HT-29 (cell line): ENCODE measurements at places on chromosomes 5 and 9. TPM values are rescaled to one million over a fixed set of nuclear protein-coding genes. Genes with fewer than 3 reads are reported as not detected.

The PCDHB13 gene
- 0.05 and 0.15 TPM in 2 replicates for total RNA-seq

The ADAMTS19 gene
- not detected in 2 replicates for total RNA-seq

The DHX29 gene
- 7.3 and 8.1 TPM in 2 replicates for total RNA-seq

DNA sequence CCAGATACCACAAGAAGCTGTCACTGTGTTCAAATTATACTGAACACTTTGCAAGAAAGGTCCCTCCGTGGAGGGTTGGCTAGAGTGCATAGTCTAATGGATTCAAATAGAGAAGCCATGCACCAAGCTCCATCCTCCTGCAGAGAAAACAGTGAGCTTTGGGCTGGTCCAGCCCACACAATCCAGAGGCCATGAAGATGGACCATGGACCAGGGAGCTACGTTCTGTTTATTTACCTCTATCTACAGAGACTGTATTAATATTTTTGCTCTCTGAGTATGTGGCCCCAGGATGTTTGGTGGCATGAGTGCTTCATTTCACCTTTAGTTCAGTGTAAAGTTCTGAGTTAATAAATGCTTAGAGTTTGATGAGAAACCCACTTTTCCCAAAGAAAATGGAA, 114.8 kb upstream of the PJA2 start:
- no peak for DNase-seq

- DNase-seq: no peak
Observed at GRCh38 chr5:88657906-88658775, 224.8 kb downstream of the MEF2C start.

DNA sequence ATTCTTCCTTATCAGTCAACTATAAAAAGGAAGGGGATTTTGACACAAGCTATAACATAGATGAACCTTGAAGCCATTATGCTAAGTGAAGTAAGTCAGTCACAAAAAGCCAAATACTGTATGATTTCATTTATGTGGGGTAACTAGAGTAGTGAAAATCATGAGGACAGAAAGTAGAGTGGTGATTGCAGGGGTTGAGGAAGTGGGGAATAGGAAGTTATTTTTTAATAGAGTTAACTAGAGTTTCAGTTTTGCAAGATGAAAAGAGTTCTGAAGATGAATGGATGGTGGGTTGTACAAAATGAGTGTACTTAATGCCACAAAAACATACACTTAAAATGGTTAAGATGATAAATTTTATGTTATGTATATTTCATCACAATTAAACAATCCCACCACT, 65.4 kb upstream of the FAM174A start:
- no peak for DNase-seq

GRCh38 chr9:37010180-37010579, 23.9 kb downstream of the PAX5 start:
- DNase-seq: no peak

- no peak for DNase-seq
Observed at GRCh38 chr9:23887781-23888180, 61.7 kb upstream of the ELAVL2 start.

DNA sequence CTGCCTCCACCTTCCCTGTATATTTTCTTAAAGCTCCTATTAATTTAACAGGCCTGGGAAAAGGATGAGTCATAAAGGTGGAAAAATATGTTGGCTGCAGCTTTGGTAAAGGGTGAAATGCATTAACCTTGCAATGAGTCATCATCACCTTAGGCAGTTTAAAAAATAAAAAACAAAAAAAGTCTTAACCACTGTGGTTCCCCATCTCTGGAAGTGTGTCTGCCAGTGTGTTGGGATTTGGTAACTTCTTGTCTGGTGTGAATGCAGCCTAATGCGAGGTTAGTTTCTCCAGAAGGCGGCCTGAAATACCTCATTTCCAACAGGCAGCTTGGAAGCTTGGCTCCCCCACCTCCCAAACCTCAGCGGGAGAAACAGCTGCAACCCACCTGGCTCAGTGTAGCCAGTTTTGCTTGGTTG, 265.3 kb upstream of the GAS1 start:
- DNase-seq: peak; percentile 58

GRCh38 chr5:180135128-180135955, 63.8 kb upstream of the RNF130 start:
- DNase-seq: no peak

GRCh38 chr9:8570776-8571175, 771.2 kb upstream of the DMAC1 start:
- DNase-seq: no peak

DNA sequence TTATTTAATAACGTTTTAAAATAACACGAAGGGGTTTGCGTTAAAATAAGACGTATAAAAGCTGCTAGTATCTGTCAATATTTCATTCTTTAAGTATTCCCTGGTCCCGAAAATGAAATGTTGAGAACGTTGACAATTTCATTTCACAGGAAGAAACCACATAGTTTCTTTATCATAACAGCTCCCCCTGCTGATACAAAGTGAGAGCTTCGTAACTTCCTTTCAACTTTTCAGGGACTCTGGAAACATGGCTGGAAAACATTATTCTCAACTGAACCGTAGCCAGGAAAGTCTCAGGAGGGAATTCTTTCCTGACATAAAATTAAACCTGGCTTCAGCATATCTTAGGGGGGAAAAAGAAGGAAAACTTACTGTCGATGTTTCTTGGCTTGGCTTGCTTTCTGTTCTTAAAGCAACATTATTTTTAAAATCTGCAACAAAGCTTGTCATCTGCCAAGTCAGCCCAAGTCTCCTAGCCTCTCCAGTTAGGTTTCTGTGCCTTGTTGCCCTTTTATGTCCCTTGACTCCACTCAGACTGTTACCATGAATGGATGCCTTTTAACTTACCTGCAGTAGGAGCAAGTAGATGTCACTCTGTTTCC, 122.9 kb upstream of the DAB2 start:
- peak; percentile 88 for DNase-seq

GRCh38 chr9:132383462-132383883, 23.2 kb downstream of the TTF1 start:
- DNase-seq: no peak
